ENCODE measurements at places on chromosomes 13 and 19.
A peak's percentile ranks its signal among the peaks of the same experiment; 100 is the strongest.

GRCh38 chr13:77836423-77836822 is 82.2 kb downstream of the EDNRB start:
- no peak for DNase-seq

GRCh38 chr13:50071379-50071778 is 56.1 kb downstream of the KCNRG start:
- no peak for DNase-seq

DNA sequence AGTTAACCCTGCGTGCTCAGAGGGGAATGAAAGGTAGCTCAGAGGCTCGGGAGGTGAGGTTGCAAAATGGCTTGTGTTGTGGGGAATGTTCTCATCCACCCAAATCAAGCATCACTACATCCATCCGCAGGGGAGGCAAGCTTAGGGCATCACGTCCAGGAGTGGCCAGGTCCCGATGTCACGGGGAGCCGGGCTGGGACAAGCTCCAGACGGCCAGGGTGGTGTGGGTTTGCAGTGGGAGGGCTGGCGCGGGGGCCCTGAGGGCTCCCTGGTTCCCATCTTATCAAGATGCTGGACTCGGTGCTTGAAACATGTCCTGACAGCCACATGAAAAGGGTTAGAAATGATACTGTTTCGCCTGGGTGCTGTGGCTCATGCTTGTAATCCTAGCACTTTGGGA is 25.8 kb downstream of the EPN1 start:
- no peak for DNase-seq

- no peak for DNase-seq
These were observed 154.0 kb downstream of the RGCC start for GRCh38 chr13:41611385-41611784.

- no peak for DNase-seq
These were observed 37.7 kb downstream of the GPR42 start for GRCh38 chr19:35408284-35409171.

- no peak for DNase-seq
These were observed 332.2 kb downstream of the MYO16 start for GRCh38 chr13:108961542-108962125.

DNA sequence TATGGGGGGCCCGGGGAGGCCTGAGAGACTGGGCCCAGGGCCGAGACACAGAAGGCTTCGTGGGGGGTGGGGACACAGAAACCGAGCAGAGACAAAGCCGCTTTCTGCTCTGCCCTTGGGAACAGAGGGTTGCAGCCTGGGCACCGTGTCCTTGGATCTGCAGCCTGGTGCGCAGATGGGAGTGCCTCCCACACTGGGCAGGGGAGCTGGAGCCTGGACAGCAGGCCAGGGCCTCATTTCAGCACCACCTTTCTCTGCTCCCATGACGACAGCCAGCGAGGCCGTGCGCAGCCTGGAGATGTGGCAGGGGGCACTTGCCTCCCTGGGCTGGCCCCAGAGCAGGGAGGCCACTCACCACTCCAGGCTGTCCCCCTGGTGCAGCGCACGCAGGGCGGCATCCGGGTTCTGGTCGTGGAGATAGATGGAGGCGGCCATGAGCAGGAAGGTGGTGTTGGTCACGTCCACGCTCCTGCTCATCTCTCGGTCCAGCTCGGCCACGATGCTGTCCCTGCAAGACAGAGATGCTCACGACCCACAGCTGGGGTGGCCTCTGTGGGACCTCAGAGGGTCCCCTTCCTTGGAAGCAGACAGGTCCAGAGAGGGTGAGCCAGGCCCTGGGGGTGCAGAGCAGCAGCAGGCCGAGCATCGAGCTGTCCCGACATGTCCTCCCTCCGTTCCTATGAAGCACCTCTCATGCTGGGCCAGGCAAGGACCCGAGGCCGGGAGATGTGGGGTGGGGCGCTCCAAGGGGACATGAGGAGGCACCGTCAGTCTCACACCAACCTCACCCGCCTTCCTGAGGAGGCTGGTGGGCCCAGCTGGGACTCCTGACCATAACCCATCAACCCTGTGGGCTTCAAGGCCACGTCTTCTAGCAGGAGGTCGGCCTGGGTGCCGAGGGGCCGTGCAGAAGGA is 10.9 kb upstream of the CERS1 start:
- DNase-seq: no peak

DNA sequence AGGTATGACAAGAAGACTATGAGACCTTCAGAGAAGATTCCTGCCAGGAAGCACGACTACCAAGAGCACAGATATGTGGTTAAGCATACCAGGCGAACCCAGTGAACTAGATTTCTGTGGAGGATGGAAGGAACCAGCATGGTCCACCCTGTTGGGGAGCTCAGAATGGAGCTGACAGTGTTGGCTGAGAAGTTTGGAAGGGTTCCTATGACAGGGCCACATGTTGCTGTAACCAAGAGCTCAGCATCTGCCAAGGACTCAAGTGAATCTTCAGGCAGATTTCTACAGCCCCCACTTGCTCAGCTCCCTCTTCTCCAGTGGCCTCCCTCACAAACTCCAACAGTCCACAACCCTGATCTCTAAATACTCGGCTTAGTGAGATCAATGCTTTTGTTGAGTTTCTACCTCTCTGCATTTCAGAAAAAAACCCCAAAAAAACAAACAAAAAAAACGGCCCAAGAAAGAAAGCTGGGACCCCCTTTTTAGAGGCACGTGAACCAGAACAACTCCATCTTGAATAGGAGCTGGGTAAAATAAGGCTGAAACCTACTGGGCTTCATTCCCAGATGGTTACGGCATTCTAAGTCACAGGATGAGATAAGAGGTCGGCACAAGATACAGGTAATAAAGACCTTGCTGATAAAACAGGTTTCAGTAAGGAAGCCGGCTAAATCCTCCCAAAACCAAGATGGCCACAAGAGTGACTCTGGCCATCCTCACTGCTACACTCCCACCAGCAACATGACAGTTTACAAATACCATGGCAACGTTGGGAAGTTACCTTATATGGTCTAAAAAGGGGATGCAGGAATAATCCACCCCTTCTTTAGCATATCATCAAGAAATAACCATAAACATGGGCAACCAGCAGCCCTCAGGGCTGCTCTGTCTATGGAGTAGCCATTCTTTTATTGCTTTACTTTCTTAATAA is 691.1 kb downstream of the UQCRFS1 start:
- no peak for DNase-seq

DNA sequence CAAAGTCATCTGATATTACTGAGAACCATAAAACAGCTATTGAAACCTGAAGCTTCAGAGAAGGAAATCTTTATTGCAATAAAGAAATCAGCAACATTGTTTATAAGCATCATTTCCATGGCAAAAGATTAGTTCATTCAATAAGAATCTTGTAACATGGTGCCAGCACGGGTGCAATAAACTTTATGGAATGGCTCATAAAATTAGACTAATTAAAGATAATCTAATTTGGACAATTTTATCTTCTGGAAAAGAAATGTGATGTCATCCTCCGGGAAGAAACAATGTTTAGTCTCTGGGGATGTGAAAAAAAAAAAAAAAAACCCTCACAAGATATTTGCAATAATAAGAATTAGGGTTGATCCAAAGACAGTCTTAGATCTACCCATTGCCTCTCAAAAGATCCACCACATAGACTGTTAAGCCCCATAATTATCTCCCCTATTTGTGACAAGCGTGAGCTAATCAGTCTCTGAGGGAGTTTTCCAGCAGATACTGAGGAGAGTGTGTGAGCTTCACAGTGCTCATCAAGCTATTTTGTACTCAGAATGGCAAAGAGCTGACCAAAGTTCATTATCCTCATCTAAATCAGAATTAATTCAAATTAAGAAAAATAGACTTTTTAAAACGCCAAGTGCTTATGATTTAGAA is 297.0 kb upstream of the EDNRB start:
- no peak for DNase-seq

- DNase-seq: no peak
These were observed 12.9 kb downstream of the B3GNT3 start for GRCh38 chr19:17807731-17808316.

DNA sequence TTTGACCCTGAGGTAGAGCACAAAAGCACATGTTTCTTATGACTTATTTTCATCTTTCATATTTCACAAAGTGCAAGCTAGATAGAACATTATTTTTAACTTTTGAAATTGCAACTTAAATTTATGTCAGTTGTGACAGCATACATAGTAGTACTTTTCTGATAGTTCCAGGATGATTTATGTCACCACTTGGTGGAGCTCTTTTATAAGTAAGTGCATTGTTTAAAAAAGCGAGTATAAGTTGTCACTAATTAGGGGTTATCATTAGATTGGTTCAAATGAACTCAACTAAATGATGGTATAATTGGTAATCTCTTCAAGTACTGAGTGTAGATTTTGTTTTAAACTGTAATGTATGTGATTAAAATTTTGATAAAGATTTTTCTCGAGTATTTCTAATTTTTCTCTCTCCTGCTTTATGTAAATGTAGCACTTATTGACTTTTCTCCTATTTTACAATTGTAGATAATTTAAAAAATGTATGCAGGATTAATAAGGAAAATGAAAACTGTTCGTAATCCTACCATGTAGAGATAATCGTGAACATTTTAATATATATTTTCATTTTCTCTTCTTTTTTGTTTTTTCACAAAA is 31.1 kb downstream of the RB1 start:
- no peak for DNase-seq

GRCh38 chr19:6925801-6926751 is 38.7 kb downstream of the ADGRE1 start:
- DNase-seq: peak; percentile 16

DNA sequence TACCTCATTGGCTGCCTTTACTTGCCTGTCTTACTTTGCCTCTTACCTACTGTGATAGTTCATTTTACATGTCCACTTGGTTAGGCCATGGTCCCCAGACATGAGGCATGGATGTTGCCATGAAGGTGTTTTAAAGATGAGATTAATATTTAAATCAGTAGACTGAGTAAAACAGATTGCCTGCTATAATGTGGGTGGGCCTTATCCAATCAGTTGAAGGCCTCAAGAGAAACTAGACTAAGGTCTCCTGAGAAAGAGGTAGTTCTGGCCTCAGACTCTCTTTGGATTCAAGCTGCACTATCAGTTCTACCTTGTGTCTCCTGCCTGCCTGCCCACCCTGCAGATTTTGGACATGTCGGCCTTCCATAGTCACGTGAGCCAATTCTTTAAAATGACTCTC is 26.1 kb downstream of the ADGRE3 start:
- DNase-seq: no peak

GRCh38 chr19:19470579-19470978 is 44.8 kb downstream of the TSSK6 start:
- DNase-seq: no peak

DNA sequence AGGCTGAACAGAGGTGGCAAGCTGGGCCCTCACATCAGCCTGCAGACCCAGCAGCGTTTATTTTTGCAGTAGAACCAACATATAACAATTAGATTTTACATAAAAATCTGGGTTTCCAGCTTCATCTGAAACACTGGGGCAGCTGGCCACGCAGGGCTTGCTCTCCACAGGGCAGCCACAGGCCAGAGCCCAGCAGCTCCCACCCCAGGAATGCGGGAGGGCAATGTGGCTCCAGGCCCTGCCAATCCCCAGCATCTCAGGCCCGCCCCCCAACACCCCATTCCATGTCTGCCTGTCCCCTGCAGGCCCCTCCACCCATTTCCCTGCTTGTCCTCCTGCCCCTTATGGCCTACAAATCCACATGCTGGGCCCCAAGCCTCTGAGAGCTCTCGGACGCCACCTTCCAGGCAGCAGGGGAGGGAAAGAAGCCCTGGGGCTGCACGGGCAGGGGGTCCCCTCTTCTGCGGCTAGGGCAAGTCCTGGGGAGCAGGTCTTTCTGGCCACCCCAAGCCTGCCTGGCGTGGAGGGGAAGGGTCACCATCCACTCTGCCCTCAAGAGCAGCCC is 15.0 kb upstream of the VSTM2B start:
- no peak for DNase-seq

GRCh38 chr13:111898956-111899713 is 167.8 kb upstream of the SOX1 start:
- DNase-seq: no peak

DNA sequence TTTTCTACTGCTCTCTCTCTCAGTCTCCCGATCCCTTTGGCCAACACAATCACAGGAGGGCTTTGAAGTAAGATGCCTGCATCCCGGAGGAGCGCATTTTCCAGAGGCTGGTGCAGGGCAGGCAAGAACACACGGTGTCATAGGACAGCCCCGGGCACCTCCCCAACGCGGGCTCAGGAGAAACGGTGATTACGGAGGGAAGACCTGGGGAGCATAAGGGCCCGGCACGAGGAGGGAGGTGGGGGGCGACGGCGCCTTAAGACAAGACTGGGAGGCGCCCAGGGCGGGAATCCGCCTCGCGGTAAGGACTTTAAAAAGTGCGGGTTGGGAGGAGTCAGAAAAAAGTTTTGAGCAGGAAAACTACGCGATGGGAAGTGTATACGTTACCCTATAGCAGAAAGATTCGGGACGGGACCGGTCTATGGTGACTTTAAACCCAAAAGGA is 18.7 kb upstream of the ZNF888 start:
- no peak for DNase-seq

DNA sequence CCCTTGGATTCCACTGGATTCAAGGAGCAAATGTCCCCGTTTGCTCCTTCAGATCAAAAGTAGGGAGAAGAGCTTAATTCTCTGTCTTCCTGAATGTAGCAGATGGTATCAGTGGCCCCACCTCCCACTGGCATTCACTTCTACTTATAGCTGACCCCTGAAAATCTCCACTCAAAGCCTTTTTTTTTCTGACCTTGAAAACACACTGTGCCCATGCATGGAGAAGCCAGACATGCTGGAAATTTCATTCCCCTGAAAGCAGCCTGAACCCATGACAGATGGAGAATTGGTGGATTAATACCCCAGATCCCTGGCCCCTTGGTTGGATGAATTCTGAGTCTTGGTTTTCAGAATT is 76.6 kb upstream of the UBAC2 start:
- DNase-seq: no peak

DNA sequence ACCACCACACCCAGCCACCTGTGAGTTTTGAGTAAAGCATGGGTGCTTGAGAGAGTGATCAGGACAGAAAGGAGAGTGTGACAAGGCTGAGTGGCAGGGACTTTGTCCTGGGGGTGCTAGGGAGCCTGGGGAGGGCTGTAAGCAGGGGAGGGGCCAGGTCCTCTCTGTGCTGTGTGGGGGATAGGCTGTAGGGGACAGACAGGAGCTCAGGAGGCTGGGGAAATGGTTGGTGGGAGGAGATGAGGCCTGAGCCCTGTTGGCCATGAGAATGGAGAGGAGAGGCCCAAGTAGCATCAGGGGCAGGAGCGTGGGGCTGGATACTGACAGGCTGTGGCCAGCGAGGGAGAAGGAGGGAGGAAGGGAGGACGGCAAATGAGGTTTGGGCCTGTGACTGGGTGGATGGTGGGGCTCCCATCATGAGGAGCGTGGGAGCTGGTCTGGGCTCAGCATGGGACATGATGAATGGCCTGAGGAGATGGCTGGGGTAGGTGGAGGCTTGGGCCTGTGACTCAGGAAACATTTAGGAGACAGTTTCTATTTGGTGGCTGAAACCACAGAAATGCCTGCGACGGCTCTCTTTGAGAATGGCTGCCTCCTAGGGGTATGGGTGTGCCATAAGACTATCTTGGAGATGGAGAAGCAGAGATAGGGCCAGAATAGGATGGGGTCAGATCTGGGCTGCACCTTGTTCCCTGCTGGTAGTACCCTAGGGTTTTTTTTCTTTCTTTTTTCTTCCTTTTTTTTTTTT is 25.0 kb downstream of the GRIN2D start:
- no peak for DNase-seq

GRCh38 chr19:47765523-47766358 is 12.8 kb upstream of the SELENOW start:
- DNase-seq: no peak
